ENCODE measurements at places on chromosomes 12 and 14. TPM values are rescaled to one million over a fixed set of nuclear protein-coding genes. Genes with fewer than 3 reads are reported as not detected.

GPR68 gene
- total RNA-seq, result 0.31 TPM

TAS2R50 gene
- total RNA-seq, result 0.44 TPM

GRIP1 gene
- 0.88 TPM for total RNA-seq

POTEG gene
- not detected for total RNA-seq

DNAJC22 gene
- total RNA-seq, result 0.50 TPM

EFS gene
- total RNA-seq, result 2.3 TPM

ERP27 gene
- total RNA-seq, result 0.26 TPM

SCNN1A gene
- not detected for total RNA-seq

ATF7 gene
- 36.5 TPM for total RNA-seq

BDKRB1 gene
- total RNA-seq, result not detected

SMIM41 gene
- not detected for total RNA-seq

DHRS4L2 gene
- 32.3 TPM for total RNA-seq

CBLN3 gene
- total RNA-seq, result 0.69 TPM

SMCO2 gene
- total RNA-seq, result not detected

DNA sequence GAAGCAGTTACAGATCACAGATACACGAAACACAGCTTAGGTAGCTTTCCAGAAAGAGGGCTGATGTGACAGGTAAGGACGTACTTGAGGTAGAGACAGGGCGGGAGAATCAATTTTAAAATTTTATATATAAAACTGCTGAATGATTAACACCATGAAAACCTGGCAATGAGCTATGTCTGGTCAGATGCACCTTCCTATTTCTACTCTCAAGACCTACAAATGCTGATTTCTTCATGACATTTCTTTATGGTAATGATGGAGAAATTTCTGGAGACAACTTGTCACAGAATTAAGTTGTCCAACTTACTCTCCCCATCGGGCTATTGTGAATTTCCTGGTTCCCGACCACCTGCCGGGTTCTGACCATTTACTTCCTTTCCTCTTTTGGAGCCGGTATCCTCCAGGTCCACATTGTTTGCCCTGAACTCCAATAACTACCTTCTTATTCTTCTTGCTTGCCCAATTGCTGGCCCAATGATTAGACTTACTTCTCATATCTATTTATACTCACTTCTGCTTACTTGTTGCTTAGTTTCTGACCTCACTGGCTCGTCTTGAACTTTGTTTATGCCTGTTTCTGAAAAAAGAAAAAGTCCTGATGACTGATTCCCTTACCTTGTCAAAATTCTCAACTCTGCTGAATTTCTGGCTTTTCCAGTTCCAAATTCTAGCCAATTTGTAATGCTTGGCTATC is 12.8 kb upstream of the ATP2B1 start:
- DNase-seq, result no peak

- DNase-seq, result peak; percentile 72
These were observed 199.7 kb downstream of the ANO2 start for GRCh38 chr12:5745251-5745888.

- DNase-seq, result no peak
These were observed 173.5 kb upstream of the KRR1 start for GRCh38 chr12:75684678-75685616.

- no peak for DNase-seq
These were observed 24.2 kb upstream of the YAF2 start for GRCh38 chr12:42262271-42262670.

- no peak for DNase-seq
These were observed 7.8 kb upstream of the PLXNC1 start for GRCh38 chr12:94140556-94140955.

DNA sequence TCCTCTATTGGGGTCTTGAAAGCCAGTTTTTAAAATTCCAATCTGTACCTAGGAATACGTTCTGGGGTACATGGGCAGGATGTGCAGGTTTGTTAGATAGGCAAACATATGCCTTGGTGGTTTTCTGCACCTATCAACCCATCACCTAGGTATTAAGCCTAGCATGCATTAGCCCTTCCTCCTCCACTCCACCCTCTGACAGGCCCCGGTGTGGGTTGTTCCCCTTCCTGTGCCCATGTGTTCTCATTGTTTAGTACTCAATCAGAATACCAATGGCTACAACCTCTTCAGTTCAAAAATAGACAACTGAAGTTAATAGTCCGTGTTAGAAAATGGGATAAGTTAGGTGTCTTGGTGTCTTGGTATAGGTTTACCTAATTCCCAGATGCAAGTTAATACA is 3.4 kb downstream of the NTS start:
- no peak for DNase-seq

GRCh38 chr12:55673638-55674037 is 34.1 kb downstream of the ITGA7 start:
- no peak for DNase-seq

GRCh38 chr12:114656906-114657596 is 26.9 kb downstream of the TBX3 start:
- DNase-seq, result no peak

GRCh38 chr12:124976999-124977398 is 11.9 kb downstream of the DHX37 start:
- DNase-seq, result no peak

DNA sequence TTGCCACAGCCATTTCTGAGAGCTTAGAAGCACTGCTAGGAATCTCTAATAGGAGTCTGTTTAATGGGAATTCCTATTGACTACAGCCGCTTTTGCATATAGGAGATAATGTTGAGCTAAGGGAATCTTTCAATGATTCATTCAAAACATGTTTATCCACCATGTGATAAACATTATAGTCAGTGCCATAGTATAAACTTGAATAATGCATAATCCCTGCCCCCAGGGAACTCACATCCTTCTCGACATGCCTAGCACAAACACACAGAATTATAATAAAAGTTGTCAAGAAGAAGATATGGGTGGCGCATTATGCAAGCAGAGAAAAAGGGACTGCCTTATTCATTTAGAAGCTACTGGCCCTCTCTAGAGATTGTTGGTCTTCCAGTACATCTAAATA is 248.0 kb downstream of the DAD1 start:
- no peak for DNase-seq

DNA sequence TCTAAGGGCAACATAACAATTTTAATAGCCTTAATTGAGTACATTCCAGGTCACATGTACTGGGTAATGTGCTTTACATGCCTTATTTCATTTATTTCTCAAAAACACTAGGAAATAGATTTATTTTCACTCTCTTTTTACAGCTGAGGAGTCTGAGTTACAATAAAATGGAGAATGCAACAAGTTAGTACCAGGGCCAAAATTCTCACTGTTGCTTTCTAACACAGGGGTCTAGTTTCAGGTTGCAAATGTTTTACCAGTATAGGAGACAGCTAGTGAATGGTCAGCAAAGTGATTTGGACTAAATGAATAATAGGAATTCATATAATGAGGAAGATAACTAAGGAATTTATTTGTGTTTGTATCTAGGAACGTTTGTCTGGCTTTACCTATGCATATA is 137.3 kb downstream of the RASSF9 start:
- DNase-seq, result no peak

GRCh38 chr12:121784460-121784859 is 9.0 kb downstream of the RHOF start:
- no peak for DNase-seq

DNA sequence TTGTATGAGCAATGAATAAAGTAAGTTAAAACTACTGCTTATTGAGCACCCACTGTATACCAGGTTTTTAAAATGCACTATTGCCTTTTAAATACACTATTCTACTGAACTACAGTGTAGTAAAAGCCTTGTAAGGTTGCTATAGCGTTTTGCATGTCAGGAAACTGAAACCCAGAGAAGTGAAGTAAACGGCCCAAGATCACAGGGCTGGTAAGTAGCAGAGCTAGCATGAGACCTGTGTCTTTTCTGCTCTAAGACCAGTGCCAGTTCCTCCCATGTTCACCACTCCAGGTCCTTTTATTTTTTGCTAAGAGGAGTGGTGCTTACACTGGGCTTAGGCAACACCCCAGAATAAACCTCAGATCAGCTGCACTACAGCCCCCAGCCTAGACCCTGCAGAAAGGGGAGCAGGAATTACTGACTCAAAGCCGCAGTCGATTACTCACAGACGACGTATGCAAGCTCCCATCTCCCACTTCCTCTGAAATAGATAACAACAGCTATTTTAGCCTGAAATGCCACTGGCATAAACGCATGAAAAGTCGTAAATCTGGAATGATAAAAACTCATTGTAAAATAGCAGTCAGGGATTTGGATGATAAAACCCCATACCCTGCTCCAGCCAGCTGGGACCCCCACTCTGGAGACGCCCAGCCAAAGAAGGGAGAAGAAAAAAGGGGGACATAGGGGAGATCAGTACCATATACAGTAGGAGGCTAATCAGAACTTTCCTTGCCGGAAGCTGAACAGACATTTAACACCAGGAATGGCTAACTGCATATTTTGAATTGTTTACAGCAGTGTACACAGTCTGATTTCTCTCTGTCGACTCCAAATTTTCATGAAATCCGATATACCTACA is 108.3 kb downstream of the NUAK1 start:
- DNase-seq, result no peak

- DNase-seq, result no peak
These were observed 55.4 kb downstream of the ASCL1 start for GRCh38 chr12:103012884-103013283.

GRCh38 chr14:54709444-54709843 is 142.5 kb downstream of the SAMD4A start:
- DNase-seq, result no peak

DNA sequence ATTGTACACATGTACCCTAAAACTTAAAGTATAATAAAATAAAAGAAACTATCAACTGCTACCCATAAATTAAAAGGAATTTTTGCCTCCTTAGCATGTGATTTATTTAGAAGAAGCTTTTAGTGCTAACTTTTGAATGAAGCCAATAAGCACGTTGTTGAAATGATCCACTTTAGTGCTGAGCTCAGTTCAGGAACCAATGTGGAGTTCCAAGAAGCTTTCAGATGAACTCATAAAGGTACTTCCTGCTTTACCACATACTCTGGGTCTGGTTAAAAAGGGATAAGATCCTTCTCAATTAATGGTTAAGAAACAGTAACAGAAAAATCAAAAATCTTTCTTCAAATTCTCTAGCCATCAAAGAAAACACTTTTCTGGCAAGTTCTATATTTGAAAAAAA is 39.4 kb downstream of the TMTC1 start:
- DNase-seq, result no peak

GRCh38 chr12:69007101-69007854 is 74.3 kb upstream of the CPM start:
- DNase-seq, result no peak

DNA sequence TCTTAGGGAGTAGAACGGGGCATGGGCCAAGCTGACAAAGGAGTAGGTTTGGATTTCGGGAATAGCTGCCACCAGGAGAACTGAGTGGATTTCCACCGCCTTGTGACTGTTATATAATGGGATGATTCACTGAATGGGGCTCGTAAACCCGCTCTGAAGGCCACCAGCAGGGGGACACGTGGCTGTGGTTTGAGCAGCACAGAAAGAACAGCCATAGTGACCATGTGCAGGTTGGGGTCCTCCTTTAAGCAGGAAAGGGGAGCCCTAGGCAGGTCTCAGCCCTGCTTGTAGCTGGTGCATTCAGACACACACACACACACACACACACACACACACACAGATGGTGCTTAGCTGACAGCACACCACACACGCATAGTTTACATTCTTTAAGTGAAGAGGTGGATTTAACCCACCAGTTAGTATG is 8.6 kb upstream of the ASB2 start:
- no peak for DNase-seq

- no peak for DNase-seq
These were observed 2.1 kb downstream of the MVK start for GRCh38 chr12:109575683-109576082.

DNA sequence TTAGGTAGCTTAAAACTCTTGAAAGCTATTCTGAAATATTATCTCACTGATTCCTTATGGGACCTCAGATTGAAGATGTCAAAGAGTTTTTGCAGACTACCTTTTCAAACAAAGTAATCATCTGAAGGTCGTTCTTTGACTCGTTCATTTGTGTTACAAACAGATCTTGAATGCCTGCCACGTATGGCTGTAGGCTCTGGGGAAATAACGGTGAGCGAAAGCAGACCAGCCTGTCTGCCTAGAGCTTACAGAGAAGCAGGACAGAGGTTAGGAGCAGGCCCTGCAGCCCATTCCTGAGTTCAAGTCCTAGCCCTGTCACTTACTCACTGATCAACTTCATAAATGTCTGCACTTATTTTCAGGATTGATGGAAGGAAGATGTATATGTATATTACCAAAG is 83.6 kb downstream of the FLRT2 start:
- no peak for DNase-seq

DNA sequence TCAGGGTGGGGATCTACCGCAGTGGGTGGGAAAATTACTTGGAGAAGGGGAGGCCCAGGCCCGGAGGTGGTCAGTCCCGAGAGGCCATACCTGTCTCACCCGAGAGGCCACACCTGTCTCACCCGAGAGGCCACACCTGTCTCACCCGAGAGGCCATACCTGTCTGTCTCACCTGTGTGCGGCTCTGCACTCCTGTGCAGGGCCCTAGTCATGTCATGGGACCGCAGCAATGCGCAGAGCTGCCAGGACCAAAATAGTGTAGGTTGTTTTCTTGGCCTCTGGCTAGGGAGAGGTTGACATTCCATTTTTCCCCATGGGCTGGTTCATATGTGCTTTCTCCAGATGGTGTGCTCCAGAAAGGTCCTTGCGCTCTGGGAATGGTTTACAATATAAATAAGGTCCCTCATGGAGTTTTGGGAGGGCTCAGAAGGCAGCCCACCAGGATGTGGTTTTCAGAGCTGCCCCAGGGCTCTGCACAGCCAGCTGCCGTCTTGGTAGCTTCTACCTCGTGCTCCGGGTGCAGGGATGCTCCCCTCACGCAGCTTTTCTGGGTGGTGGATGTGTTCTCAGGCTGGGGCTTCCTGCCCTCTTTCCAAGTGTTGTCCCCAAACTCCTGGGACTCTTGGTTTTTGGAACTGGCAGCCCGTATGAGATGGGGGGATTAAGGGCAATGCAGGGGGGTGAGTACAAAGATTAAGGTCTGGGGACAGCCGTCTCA is 58.2 kb downstream of the CACNA1C start:
- peak; percentile 65 for DNase-seq

DNA sequence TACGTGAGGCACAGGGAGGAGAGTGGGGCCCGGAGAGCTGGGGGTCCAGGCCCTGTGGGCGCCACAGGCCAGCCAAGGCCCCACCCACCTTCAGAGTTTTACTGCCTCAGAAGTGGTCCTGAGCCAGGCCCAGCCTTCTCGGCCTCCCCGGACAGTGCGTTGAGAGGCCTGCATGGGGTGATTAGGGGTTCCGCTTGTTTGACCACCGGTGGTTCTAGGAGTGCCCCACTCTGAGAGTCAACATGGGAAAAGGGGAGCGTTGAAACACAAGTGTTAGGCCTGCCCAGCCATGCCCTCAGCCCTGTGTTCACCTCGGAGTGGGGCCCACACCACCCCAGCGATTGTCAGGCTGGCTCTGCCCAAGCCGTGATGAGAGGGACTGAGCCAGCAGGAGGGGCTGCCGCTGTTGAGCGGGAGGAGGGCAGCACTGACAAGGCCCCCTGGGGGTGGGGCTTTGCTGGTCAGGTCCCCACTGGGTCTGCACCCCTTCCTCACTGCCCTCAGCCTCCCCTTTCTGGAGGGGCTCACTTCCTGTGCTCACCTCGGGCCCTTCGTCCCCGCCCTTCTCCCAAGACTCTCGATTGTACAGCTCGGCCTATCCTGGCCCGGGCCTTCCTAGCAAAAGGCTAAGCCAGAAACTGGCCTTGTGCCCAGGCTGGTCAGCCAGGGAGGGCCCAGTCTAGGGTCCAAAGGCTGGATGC is 4.8 kb downstream of the CKB start:
- no peak for DNase-seq

GRCh38 chr14:64811676-64812075 is 68.0 kb downstream of the SPTB start:
- DNase-seq, result no peak

Measured in heart left ventricle (tissue), 16 donors.